ENCODE measurements at places on chromosomes 16 and 17.

DNA sequence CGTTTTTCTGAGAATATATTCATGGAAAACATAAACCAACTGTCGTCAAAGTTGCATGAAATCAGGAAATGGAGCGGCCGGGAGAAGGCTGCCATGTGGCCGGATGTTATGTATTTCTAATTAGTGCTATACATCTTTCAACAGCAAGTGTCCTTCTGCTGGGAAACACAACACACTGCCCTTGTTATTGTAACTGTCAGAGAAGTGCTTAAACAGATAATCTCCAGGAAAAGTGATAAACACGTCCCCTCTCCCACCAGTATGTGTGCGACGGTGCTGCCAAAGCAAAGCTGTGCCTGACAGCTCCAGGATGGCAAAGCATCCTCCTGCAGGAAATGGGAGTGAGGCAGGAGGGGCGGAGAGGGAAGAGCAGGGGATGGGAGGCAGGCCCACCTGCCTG, 111.8 kb downstream of the SMG6 start:
- DNase-seq, result no peak

GRCh38 chr17:51957786-51958185, 200.7 kb downstream of the CA10 start:
- no peak for DNase-seq

GRCh38 chr16:89618109-89618998, 4.9 kb downstream of the DPEP1 start:
- no peak for DNase-seq

- DNase-seq, result no peak
These were observed 36.2 kb downstream of the ADCY7 start for GRCh38 chr16:50302472-50303005.

DNA sequence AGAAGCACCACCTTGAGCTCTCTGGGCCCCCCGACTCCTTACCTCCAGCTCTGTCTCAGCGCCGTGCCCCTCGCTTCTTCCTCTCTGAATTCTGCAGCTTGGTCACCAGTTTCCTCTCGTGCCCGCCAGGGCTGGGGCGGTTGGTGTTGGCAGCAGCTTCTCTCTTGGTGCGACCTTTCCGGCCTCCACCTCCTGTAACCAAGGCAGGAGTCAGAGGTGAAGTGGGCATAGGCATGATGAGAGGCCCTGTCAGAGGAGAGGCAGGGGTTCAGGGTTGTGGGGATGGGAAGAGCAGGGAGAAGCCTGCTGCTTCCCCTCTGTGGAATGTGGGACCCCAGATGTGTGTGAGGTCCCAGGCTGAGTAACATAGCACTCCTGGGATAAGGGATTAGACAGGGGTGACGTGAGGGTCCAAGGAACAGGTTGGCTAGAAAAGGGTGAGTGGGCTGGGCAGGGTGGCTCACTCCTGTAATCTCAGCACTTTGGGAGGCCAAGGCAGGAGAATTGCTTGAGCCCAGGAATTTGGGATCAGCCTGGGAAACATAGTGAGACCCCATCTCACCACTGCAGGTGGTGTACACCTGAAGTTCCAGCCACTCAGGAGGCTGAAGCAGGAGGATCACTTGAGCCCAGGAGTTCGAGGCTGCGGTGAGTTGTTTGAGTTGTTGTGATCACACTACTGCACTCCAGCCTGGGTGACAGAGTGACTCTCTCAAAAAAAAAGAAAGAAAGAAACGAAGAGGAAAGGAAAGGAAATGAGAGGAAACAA, 626 bp downstream of the NUPR1 start:
- no peak for DNase-seq

DNA sequence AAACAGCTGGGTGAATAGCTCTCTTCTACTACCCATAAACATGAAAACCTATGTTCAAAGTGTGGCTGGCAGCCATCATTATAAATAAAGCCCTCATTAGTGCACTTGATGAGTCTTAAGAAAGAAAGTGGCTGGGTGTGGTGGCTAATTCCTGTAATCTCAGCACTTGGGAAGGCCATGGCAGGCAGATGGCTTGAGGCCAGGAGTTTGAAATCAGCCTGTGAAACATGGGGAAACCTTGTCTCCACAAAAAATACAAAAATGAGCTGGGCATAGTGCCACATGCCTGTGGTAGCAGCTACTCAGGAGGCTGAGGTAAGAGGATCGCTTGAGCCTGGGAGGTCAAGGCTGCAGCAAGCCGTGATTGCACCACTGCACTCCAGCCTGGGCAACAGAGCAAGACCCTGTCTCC, 28.3 kb upstream of the APPBP2 start:
- no peak for DNase-seq

- DNase-seq, result no peak
These were observed 105.5 kb downstream of the AXIN2 start for GRCh38 chr17:65455972-65456343.

DNA sequence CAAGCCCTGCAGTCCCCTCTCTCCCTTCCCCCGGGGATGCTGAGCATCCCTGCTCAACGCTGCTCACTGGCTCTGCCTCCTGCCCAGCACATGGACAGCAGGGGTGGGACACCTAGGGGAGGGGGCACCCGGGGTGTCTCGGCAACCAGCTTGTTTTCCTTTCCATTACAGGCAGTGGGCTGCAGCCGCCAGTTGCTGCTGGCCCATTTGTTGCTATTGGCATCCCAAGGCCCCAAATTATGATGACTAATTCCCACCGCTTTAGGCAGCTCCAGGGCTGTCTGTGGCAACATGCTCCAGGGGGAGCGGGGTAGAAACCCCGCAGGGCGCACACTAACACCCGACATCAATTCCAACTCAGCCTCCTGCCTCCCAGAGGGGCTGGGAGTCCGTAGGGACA, 4.9 kb downstream of the SDK2 start:
- DNase-seq, result no peak

DNA sequence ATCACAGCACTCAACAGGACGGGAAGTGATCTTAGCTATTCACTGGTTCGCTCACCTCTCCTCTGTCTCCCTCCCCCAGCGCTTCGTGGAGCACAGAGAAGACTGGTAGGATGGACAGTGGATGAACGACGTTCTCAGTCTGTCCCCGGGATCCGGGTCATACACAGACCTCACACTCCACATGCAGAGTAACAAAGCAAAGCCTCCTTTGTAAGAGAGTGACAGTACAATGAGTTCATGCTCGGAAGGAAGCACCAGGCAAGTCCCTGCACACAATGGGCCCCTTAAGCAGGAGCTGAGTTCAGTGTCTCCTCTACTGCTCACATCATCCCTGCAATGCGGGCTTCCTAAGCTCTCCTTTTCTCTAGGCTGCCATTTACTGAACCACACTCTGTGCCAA, 356.9 kb downstream of the C16orf95 start:
- no peak for DNase-seq

- DNase-seq, result no peak
These were observed 124.5 kb upstream of the CES5A start for GRCh38 chr16:55999683-56000082.

DNA sequence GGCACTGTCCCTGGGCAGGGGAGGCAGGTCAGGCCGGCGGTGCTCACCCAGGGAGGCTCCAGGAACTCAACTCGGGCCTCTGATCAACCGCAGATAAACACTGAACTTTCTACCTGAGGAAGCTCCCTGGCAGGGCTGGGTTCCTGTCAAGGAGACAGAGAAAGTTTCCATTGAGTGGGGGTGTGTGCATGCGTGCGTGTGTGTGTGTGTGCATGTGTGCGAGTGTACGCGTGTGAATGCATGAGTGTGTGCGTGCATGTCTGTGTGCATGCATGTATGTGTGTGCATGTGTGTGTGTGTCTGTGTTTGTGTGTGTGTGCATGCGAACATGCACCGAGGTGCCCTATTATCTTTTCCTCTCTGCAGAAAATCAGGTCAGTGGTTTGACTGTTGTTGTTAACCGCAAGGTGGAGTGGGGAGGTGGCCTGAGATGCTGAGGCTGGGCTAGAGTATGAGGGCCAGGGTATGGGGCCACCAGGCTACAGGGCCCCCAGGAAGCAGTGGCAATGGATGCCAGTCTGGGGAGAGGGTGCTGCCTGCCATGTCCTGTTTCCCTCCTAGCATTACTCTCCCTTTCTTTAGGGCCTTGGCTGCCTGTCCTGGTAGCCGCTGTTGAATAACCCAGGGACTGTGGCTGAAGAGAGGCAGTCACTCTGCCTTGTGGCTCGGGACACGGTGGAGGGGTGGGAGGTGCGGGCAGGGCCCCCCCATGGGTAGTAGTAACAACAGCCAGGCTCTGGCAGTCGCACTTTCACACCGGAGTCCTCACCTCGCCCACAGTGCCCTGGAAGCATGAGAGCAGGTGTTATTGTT, 24.0 kb downstream of the CCR7 start:
- DNase-seq, result peak; percentile 76

DNA sequence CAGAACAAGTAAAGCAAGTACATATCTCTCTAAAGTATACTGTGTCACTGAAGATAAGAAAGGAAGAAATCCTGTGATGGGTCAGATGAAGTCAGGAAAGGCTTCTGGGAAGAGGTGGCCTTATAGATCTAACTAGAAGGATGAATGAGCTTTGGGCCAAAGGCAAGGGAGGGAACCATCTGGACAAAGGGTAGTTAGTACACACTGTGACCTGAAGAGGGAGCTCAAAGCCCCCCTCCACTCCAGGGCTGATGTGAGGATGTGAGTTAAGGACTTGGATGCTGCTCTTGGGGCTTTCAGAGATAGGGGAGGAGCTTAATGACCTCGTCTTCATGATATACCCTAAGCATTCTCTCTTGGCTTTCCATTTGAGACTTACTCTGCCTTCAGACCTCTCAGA, 185.3 kb upstream of the CACNG3 start:
- DNase-seq, result no peak

- no peak for DNase-seq
These were observed 5.4 kb downstream of the ALYREF start for GRCh38 chr17:81885869-81886548.

DNA sequence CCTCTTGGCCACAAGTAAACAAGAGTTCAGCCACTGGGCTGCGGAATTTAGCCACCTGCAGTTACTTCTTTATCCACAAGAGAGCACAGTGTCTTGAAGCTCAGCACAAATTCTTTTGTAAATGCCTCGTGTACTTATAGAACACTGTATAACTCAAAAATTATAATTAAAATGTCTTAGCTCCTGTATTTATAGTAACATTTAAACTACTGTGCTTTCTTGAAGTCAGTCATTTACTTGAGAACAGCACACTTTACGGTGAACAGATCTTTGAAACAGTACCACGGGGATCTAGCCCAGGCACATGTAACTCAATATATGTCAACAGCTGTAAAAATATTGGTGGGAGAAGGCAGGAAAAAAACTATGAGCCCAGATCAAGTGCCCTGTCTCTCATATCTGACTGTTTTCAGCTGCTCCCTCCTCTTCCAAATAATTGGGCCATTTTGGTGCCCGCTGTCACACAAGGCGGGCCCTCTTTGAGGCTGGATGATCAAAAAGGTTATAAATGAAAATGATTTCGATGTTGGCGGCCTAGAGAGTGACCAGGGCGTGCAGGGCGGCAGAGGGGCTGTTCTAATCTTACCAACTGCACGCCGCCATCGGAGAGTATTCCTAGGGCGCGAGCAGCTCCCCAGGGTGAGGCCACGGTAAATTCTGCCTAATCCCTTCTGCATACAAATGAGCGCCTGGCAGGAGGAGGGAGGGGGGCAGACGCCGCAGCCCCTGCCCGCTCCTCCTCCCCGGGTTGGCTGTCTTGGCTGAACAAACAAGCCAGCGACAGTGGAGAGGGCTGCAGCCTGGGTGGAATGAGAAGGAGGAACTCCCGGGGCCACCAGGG, 183.2 kb downstream of the C16orf78 start:
- no peak for DNase-seq

DNA sequence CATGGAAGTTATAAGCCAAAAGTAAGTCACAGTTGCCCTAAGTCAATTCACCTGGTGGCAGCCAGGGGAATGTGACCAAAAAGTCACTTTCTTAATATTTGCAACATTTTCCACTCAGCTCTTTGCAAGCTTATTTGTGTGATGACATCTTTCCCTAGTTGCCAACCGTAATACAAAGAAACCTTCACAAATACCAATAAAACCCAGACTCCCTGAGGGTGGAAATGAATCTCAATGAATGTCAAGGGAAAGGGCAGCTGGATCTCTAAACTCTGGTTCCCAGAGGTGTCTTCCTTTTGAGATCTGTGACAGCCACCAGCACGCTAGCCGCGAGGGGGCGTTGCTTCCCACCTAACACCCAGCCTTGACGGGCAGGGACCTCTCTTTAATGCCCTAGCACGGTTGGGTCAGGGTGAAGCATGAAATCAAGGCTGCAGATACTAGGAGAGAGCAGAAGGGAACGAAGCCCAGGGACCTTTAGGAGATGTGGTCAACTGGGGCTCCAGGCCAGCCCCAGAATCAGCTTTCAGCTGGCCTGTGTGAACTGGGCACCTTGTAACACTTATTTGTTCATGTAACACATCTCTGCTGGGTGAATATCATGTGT, 82.2 kb downstream of the CMC2 start:
- DNase-seq, result peak; percentile 4

DNA sequence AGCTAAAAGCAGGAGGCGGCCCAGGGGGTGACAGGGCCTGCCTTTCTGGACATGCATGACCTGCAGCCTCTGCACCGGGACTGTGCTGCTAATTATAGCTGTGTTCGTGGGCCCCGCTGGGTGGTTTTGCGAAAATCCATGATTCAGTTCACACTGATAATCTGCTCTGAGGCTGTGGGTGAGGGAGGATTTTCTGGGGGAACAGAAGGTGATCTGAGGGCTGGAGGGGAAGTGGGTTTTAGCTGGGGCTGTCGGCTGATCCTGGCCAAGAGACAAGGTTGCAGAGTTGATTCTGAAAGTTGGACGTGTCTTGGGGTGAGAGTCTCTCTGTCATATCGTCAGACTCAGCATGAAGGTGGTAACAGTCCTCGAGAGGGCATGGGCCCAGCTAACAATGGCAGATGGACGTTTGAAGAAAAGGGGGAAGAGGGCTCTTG, 187.5 kb upstream of the ZNF469 start:
- no peak for DNase-seq

- DNase-seq, result no peak
These were observed 2.2 kb upstream of the EFTUD2 start for GRCh38 chr17:44901411-44901921.

DNA sequence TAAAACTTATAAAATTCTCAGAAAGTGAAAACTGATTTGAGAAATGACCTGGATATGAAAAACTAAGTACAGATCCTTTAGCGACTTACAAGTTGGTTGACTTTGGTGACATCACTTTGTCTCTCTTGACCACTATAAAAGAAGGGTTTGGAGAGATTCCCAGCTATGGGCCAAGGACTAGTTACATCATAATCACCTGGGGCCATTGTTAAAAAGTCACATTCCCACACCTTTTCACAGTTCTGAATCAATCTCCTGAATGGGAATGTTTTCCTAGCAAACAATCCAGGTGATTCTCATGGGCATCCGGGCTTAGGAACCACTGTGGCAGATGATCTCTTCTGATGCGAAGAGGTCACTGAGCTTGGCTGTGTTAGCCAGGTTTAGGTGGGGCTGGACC, 620 bp upstream of the VWA3A start:
- DNase-seq, result no peak
